ENCODE measurements at places on chromosomes 7 and 10. TPM values are rescaled to one million over a fixed set of nuclear protein-coding genes. Genes with fewer than 3 reads are reported as not detected.

The PRPS1L1 gene
- total RNA-seq = not detected

The TAS2R41 gene
- total RNA-seq = not detected

The KLF14 gene
- 0.15 TPM for total RNA-seq

The TFR2 gene
- total RNA-seq = not detected

The PLAC9 gene
- total RNA-seq = 2.9 TPM

The SLC29A4 gene
- 2.6 TPM for total RNA-seq

The DPCD gene
- 62.0 TPM for total RNA-seq

The CRHR2 gene
- not detected for total RNA-seq

The TMEM176B gene
- total RNA-seq = not detected

The UCN3 gene
- total RNA-seq = not detected

The TMEM178B gene
- not detected for total RNA-seq

The VGF gene
- total RNA-seq = 0.32 TPM

The DGKB gene
- not detected for total RNA-seq

The LRIT1 gene
- not detected for total RNA-seq

The FZD8 gene
- total RNA-seq = 30.2 TPM

The DNAJC12 gene
- total RNA-seq = 4.2 TPM

The TBRG4 gene
- total RNA-seq = 82.8 TPM

The MNX1 gene
- total RNA-seq = not detected

The TBX20 gene
- 0.97 TPM for total RNA-seq

The COL17A1 gene
- 0.65 TPM for total RNA-seq

The TMEM213 gene
- not detected for total RNA-seq

The ASB10 gene
- total RNA-seq = not detected

The DBNL gene
- total RNA-seq = 158 TPM

The SPAG6 gene
- total RNA-seq = not detected

The LBX1 gene
- total RNA-seq = not detected

The EEPD1 gene
- total RNA-seq = 0.32 TPM
